ENCODE measurements at places on chromosomes 2 and 18. TPM values are rescaled to one million over a fixed set of nuclear protein-coding genes. Genes with fewer than 3 reads are reported as not detected.

The DSC1 gene
- total RNA-seq, result 13.0 TPM

The PRKAG3 gene
- total RNA-seq, result not detected

The LRRFIP1 gene
- 103 TPM for total RNA-seq

The ALLC gene
- total RNA-seq, result not detected

The CHN1 gene
- 1.8 TPM for total RNA-seq

The ZNF2 gene
- 4.0 TPM for total RNA-seq

The MERTK gene
- 0.55 TPM for total RNA-seq

The RMND5A gene
- total RNA-seq, result 40.7 TPM

The FAHD2B gene
- total RNA-seq, result 13.0 TPM

The IL1RN gene
- total RNA-seq, result 1.2 TPM

The LRP2 gene
- not detected for total RNA-seq

The AGXT gene
- total RNA-seq, result not detected

The TIGD1 gene
- 28.2 TPM for total RNA-seq

The CIB4 gene
- total RNA-seq, result not detected

Data from naive thymus-derived CD8-positive, alpha-beta T cell (primary cell).